ENCODE measurements at places on chromosomes 6 and 20.

GRCh38 chr6:64326939-64327338, 691.3 kb downstream of the PHF3 start:
- DNase-seq: no peak

- DNase-seq: no peak
Observed at GRCh38 chr6:7960848-7961247, 50.3 kb upstream of the TXNDC5 start.

- DNase-seq: no peak
Observed at GRCh38 chr6:99022039-99022609, 74.4 kb upstream of the FBXL4 start.

DNA sequence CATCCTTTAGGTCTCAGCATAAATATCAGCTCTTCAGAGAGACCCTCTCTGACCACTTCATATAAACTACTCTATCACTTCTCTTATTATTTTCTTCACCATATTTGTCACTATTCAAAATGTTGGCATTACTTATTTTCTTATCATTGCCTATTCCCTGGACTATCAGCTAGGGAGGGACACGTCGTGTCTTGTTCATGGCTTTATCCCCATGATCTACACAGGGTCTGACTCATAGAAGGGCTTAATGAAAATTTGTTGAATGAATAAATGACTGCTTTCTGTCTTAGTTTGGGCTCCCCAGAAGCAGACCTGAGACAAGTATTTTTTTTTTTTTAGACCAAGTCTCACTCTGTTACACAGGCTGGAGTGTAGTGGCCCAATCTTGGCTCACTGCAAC, 3.0 kb upstream of the CDK5RAP1 start:
- no peak for DNase-seq

DNA sequence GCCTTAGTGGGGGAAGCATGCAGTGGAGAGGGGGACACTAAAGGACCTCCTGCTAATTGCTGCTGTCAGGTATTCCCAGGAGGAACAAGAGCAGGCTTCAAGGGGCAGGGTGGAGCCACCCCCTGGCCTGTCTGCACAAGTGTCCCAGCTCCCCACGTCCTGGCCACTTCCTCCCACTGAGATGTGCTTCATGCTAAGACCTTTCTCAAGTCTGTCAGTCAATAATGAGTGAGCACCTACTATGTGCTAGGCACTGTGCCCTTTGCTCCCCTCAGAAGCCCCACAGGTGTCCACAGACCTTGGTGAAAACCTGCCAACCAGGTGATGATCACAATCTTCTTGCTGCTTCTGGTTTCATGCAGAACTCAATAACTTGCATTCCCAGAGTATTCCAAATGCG, 147.9 kb downstream of the UNC5CL start:
- no peak for DNase-seq

DNA sequence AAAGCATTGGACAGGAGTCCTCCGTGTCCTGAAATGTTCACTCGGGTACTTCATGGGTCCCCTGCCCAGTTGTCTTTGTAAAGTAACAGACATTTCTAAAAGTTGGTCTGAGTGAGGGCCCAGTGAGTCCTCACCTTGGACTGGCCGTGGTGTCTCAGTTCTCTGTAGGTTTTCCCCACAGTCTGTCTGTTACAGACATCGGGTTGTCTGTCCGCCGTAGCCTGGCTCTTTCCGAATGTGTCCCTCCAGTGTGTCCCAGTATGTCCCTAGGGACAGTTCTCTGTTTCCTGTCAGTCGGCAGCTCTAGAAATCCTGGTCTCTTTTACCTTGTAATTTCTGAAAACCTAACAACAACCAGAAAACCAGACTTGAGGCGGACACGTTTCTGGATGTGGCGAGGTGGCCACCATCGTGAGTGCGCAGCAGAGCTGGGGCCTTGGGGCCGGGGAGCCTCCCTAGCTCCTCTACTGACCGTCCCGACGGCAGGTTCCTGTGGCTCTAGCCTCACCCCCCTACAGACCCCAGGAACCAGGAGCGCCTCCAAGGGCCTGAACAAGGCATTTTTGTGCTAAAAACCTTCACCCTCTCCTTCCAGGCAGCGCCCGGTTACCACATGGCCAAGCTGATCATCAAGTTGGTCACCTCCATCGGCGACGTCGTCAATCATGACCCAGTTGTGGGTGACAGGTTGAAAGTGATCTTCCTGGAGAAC, 42.2 kb downstream of the PYGB start:
- no peak for DNase-seq

GRCh38 chr20:56724241-56724757, 95.2 kb downstream of the TFAP2C start:
- no peak for DNase-seq

DNA sequence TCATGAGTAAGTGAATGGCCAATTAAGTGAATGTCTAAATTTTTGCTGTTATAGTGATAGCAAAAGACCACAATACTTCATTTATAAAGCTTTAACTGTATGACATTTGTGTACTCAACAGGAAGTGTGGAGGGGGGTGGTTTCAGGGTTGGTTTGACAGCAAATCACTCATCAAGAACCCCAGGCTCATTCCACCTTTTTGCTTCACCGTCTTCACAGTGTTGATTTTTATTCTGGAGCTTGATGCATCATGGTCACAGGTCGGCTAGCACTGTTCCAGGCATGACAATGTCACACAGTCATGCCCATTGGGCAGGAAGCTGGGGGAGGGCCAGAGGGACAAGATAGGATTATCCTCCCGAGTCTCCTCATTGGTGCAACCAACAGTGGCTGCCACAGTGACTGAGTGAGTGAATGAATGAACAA, 75.0 kb downstream of the MDGA1 start:
- DNase-seq: no peak

DNA sequence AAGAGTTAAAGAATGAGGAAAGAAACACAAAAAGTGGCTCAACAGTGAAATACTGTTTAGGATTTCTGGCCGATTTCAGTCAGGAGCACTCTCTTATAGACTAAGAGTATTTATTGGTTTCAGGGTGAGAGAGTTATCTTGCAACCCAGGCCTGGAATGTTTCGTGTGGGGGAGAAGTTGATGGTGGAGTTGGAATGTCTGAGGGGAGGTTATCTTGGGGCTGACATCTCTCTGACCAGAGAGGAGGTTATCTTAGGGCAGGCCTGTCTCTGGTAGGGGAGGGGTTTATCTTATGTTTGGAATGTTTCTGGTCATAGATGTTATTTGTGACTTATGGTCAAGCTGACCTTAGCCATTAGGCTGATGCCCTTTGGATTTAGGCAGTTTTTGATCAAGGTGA, 80.3 kb downstream of the HTR1B start:
- no peak for DNase-seq

DNA sequence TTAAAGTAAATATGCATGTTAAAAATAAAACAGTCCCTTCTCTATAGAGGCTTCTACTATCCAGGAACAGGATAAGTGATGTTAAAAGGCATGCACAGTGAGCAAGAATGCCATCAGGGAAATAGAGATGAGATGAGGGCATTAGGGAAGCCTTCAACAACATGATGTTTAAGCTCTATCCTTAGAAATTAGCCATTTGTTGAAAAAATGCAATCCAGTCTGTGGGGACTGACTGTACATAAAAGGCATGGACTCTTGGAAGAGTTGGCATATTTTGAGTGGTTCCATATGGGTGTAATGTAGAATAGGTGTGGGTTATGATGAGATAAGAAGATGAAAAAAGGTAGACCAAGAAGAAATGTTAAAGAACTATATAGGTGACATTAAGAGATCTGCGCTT, 5.8 kb downstream of the KIAA0319 start:
- no peak for DNase-seq

DNA sequence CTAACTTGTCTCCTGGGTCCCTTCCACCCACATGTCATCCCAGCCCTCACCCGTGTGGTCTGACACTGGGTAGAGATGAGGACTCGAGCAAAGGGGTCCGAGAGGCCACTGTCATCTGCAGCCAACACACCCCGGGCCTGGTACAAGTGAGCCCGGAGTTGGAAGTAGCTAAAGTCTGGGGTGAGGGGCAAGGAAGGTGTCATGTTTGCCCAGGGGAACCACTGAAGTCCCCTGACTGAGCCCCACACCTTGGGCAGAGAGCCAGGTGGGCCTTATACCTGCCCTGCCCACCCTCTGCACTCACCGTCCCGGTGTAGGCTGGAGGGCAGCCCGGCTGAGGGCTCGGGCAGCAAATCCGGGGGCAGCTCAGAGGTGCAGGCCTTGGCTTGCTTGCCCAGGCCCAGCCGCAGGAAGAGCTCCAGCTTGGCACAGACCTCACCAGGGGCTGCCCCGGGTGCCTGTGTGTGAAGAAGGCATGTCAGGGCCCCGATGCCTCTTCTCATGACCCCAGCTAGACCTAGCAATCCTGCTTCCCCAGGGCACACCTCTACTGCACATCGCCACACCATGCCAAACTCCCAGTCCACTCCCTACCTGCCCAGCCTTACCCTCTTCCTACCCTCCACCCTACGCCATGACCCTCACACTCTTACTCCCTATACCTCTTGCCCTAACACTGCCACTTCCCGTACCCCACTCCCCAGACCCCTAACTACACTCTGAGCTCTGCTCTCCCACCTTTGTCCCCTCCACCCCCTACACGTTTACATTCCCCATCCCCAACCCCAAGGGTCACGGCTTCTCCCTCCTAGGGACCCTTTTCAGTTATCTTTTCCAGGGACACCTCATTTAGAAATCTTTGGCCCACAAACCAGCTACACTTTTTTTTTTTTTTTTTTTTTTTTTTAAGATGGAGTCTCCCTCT, 31.7 kb upstream of the SPAG4 start:
- no peak for DNase-seq

GRCh38 chr6:146870760-146871159, 272.0 kb downstream of the ADGB start:
- no peak for DNase-seq

DNA sequence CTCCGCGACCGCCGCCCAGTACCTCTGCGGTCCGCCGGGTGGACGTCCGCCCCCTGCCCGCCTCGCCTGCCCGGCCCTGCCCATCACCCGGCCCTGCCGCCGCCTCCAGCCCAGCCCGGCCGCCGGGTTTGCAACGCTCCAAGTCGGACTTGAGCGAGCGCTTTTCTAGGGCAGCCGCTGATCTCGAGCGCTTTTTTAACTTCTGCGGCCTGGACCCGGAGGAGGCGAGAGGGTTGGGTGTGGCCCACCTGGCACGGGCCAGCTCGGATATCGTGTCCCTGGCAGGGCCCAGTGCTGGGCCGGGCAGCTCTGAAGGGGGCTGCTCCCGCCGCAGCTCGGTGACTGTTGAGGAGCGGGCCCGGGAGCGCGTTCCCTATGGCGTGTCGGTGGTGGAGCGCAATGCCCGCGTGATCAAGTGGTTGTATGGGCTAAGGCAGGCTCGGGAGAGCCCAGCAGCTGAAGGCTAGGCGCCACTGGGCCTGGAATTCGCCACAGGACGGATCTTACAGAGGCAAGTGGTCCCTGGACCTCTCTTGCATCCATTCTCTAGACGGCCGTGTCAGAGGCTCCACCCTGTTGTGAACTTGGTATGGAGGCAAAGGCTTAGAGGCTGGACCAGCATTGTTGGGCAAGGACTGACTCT, 11.8 kb downstream of the FAM110A start:
- no peak for DNase-seq

DNA sequence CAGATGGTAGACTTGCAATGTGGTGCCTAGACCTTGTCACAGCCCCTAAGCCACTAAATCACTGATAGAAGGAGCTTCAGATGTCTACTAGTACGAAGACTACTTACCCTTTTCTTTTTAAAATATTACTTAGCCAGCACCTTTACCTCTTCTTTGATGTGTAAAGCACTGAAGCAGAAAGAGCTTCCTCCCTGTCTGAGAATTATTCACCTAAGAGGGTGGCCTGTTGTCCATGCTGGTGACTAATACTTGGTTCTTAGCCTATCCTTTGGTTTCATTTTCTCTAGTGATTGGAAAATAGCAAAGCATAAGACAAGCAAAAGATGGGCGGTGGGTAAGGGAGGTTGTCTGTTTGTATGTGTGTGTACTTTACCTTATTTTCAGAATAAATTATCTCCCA, 794.6 kb downstream of the TFAP2A start:
- DNase-seq: no peak

GRCh38 chr6:155196911-155197310, 66.9 kb upstream of the CLDN20 start:
- DNase-seq: no peak

- no peak for DNase-seq
Observed at GRCh38 chr6:3228771-3229565, 1.5 kb upstream of the TUBB2B start.

DNA sequence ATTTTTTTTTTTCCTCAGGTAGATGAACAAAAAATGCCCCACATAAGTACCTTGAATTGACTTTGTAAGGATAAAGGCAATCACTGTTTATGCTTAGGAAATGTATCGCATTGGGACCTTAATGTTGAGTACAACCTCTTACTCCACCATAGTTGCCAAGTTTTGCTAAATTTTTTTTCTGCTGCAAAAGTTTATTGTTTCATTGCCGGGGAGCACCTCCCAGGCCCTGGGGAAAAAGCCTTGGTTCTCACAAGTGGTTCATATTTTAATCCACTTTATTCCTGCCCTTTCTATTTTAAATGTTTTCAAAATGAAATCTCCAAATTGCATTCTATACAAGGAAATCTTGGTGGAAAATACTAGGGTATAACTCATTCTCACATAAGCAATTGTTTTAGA, 52.3 kb upstream of the UTRN start:
- DNase-seq: no peak

DNA sequence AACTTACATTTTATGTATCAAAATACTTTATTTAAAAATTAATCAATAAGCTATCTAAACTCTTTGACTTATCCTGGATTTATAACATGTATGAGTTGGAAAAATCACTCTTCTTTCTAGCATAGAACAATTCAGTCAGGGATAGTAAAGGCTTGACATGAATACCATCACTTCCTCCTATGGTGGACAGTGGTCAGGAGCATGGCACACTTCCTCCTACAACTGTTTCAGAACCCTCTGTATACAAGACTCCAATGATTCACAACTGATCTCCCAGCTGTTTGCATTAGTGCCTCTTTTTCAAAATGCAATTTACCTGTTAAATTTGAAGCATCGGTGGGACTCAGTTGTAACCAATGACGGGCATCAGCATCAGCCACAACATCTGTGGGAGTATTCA, 129.7 kb downstream of the RALGAPA2 start:
- DNase-seq: peak; percentile 5

GRCh38 chr6:144835322-144835973, 550.3 kb downstream of the UTRN start:
- no peak for DNase-seq

GRCh38 chr20:24962182-24962492, 13.1 kb downstream of the CST7 start:
- no peak for DNase-seq

DNA sequence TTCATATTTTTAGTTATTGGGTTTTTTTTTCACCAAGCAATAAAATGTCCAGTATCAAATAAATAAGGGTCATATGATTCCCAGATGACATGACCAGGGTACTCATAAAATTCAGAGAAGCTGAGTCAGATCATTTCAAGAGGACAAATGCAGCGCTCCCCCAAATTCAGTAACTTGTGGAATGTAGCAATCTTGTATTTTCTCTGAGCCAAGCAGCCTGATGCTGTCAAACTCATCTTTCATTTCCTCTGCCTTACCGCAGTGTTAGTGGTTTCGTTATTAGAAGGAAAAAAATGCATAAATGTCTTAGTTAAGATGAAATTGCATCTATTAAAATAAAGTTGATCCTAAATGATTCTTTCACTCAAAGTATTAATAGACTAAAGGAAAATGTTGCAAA, 57.8 kb upstream of the EDN1 start:
- no peak for DNase-seq
